ENCODE measurements at places on chromosomes 2 and 18.
A peak's percentile ranks its signal among the peaks of the same experiment; 100 is the strongest.

GRCh38 chr18:12990123-12990475 lies 1.1 kb upstream of the CEP192 start:
- DNase-seq, result no peak

GRCh38 chr2:8954990-8955389 lies 48.5 kb downstream of the MBOAT2 start:
- DNase-seq, result no peak

DNA sequence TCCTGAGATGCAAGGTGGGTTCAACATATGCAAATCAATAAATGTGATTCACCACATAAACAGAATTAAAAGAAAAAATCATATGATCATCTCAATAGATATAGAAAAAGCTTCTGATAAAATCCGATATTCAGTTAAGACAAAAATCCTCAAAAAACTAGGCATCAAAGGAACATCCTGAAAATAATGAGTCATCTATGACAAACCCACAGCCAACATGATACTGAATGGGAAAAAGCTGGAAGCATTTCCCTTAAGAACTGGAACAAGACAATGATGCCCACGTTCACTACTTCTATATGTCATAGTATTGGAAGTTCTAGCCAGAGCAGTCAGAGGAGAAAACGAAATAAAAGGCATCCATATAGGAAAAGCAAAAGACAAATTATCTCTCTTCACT lies 80.4 kb downstream of the MYO3B start:
- no peak for DNase-seq

DNA sequence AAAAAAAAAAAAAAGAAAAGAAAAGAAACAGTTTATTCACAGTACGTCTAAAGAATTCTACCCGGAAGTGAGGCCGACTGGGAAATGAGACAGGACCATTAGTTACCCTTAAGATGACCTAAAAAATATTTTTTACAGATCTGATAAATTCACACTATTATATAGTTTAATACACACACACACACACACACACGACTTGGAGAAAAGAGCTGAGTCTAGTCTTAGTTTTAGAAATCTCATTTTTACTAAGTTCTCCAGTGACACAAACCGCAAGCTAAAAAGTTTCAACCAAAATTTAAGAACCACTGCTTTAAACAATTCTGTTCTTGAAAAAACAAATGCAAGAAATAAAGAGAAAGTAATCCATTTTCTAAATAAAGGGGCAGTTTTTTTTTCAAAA lies 27.1 kb downstream of the ST3GAL5 start:
- no peak for DNase-seq

DNA sequence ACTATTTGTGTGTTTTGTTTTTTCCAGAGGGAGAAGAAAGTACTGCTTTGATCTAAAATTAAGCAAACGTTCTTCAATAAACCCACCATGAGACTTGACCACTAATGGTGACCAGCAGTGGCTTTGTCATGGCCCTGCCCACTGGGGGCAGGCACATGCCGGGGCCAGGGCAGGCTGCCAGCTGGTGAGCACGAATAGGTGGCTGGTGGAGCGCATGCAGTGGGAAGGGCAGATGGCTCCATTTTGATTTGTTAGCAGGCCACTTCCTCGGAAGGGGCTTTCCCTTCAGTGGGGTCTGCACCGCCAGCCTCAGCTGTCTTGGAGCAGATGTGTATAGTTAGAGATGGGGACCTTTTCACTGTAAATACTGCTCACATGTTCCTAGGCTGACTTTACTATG lies 277.1 kb downstream of the SOX11 start:
- DNase-seq, result no peak

DNA sequence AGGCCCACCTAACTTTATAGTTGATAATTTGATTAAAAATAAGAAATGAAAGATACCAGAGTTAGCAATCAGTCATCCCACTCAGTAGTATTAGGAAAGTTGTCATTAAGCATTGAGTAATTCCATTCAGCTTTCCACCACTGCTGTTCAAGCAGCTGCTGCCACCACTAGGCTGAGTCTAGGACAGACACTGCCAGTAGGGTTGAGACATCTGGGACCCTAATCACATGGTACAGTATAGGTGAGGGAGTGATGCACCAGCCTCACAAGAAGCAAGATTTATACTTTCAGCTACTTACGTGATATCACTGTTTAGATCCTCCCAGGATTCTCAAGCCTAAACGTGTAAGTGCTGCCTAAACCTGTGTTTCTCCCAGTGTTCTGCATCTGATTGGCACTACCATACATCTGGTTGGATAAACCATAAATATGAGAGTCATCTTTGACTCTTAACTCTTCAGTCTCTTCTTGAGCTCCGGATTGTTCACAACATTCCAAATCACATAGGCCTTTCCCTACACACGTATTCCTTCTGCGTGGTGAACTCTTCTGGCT lies 3.2 kb downstream of the UBXN4 start:
- no peak for DNase-seq

DNA sequence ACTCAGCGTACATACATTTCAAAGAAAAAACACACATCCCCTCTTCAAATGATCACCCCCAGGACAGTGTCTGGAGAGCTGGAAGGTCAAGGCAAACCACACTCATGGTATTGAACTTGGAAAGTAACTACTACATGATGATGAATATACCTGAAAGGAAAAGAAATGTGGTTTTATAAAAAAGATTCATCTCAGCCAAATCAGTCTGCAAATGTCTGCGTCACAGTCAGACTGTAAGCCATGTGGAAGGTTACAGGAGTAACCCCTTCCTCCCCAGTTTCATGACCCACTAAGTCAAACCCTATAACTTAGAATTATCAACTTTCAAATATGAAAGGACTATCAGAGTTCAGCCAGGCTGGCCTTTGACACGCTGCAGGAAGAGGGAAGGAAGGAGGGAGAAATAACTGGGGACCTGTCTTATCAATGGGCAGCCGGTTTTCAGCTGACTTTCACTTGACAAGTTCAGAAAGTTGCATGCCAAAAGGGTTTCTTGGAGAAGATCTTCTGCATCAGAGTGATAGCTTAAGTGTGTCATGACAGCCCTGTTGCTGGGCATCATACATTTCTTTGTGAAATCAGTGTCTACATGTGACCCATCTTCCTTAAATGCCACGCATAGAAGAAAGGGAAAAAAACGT lies 7.0 kb upstream of the BMP10 start:
- no peak for DNase-seq

GRCh38 chr2:85540133-85540648 lies 1.2 kb downstream of the MAT2A start:
- no peak for DNase-seq

GRCh38 chr18:417495-417894 lies 83.0 kb downstream of the COLEC12 start:
- DNase-seq, result no peak

DNA sequence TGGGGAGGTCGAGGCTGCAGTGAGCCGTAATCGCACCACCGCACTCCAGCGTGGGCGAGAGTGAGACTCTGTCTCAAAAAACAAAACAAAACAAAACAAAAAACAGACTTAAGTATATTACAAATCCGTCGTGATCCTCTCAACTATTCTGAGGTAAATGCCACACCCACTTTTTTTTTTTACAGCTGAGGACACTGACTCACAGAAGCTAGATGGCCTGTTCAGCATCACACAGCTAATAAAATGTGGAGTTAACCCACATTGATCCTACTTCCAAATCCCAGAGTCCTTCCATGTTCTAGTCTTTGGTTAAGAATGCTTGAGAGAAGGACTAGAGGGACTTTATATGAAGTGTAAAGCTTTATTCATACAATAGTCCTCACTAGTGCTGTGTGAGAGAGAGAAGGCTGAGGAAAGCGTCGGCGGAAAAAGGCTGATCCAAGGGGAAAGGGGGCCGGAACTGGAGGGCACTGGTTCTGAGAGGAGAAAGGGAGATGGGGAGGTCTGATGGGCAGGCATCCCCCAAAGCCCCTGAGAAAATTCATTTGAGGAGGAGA lies 627 bp downstream of the RNF25 start:
- DNase-seq, result no peak

GRCh38 chr2:137333386-137334165 lies 568.2 kb downstream of the THSD7B start:
- no peak for DNase-seq

DNA sequence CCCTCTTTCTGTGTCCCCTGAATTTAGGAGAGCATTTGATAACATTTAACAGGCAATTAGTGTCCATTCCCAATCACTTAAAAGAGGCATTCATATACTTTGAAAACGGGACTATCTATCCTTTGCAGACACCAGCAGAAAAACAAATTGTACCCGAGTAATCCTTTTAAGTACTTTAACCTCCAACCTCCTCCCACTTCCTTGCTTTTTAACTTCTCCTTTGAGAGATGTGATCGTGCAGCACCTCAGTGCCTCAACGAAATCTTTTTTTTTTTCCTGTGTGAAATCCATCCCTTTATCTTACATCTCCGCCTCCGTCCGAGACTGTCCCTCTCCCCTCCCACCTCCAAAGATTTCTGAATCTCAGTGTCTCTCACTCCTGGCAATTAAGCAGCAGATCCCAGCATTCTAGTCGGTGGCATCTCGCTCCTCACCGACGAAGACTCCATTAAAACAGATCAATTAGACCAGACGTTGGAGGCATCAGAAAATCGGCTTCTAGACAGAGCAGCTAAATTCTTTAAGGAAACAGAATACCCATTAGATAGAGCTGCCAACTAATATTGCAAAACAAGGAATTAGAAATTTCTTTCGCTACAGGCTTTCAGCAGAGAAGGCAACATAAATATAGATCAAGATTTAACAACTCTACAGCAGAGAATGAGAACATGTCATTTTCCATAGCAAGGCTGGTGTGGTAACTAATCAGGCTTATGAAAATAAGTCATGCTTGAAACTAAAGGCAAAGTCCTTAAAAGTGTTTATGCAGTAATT lies 1.9 kb upstream of the TMEFF2 start:
- DNase-seq, result no peak

GRCh38 chr2:208010506-208010905 lies 14.8 kb downstream of the PLEKHM3 start:
- no peak for DNase-seq

DNA sequence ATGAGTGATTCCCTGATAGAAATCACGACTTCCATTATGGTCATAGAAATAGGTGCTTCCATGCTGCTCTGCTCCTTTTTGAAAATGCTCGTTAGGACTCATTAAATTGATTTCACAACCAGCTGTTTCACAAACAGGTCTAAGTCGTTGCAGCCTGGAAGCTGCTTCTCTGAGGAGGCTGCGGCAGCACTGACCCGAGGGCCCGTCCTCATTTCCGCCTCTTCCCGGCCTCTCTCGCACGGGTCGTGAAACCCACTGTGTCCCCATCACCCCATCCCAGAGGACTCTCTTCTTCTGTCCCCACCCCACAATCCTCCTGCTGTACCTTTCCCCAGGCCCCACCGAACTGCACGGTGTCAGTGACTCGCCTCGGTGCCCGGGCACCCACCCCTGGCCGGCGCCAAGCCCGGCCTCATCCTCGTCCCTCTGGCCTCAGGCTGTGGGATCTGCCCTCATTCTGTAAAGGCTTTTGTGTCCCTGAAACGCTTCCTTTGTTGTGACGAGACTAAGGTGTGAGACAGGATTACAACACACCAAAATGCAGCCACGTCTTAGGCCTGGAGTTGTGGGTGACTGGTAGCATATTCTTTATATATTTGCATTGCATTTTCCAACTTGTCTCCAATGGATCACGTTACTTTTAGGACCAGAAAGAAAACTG lies 112.7 kb upstream of the CTDP1 start:
- no peak for DNase-seq

- DNase-seq, result peak; percentile 79
Measured at GRCh38 chr18:4106407-4107033, 348.6 kb downstream of the DLGAP1 start.

GRCh38 chr2:46131-46470 lies 204 bp downstream of the FAM110C start:
- no peak for DNase-seq

GRCh38 chr2:233544200-233544610 lies 22.4 kb downstream of the USP40 start:
- DNase-seq, result no peak

GRCh38 chr2:42256505-42256904 lies 87.4 kb downstream of the EML4 start:
- no peak for DNase-seq

GRCh38 chr2:133690780-133691179 lies 122.5 kb upstream of the NCKAP5 start:
- no peak for DNase-seq

GRCh38 chr2:46351750-46352138 lies 54.5 kb downstream of the EPAS1 start:
- no peak for DNase-seq

DNA sequence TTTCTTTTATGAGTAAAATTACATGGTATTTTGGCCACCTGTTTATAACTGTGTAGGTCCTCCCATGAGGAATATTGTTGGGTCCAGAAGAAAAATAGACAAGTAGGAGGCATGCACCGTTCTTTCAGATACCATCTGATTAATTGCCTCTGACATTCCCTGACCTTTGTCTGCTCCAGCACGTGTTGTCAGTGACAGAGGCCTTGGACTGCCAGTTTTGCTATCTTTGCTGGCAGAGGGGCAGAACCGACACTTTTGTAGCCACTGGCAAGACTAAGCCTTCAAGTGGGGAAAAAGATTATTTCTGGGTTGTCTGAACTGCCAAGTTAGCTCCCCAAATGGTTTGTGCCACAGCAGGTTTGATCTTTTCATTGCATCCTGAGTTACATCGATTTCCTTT lies 276.9 kb downstream of the CAMKMT start:
- DNase-seq, result no peak

- no peak for DNase-seq
Measured at GRCh38 chr2:232239951-232240681, 138.4 kb upstream of the ALPP start.

DNA sequence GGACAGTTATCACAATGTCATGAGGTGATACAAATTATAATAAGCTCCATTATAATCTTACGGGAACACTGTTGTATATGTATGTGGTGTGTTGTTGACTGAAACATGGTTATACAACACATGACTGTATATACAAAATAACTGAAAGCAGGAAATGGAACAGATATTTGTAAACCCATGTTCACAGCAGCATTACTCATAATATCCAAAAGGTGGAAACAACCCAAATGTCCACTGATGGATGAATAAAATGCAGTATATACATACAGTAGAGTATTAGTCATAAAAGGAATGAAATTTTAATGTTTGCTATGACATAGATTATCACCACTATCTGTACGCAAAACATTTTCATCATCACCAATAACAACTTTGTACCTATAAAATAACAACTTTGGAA lies 107.3 kb downstream of the USP34 start:
- no peak for DNase-seq

- DNase-seq, result no peak
Measured at GRCh38 chr18:8821083-8821465, 115.7 kb downstream of the MTCL1 start.

DNA sequence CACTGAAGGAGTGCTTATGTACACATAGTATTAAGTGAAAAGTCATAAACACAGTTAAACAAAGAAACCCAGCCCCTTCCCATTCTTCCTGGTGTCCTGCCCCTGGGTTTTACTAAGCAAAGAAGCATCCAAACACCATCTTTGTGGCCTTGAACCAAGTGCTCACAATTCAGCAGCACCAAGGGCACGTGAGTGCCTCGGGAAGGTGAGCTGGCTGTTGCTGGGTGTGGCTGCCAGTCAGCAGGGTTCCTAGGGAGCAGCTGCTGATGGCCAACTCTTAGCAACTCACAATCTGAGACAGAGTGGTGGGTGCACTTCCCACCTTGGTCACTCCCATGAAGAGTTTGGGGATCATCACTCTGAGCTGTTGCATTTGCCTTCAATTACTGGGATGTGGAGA lies 97.7 kb upstream of the PGAP1 start:
- DNase-seq, result no peak
